A549 (cell line): ENCODE measurements at places on chromosomes 1 and 21.

DNA sequence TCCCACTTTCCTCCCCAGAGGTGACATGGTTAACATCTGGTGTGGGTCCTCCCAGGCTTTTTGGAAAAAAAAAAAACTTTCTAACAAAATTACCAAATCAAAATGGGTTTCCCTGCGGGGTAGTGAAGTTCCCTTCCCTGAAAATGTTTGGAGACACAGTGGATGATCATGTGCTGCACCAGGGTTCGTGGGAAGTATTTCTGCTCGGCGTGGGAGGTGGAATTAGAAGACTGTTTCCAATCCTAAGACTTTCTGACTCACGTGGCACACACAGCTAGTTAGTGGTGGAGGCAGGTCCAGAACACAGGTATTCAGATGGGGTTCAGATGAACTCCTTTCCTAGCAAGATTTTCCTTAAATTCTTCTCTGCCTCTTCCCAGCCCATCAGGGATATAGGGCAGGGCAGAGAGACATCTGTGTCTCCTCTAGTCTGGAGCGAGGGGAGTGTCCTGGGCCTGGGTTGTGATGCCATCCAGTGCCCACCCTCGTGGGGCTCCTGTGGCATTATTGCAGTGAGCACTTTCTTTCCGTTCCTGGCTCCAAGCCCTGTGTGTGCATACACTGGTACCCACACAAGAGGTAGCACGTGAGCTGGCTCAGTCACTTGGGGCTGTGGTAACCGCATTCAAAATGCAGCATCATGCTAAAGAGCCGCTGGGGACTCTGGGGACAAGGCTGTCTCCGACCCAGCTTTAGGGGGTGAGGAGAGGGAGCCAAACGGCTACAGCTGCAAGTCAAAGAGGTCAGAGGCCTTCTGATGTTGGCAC lies 27.5 kb downstream of the KCNC4 start:
- no peak for DNase-seq

DNA sequence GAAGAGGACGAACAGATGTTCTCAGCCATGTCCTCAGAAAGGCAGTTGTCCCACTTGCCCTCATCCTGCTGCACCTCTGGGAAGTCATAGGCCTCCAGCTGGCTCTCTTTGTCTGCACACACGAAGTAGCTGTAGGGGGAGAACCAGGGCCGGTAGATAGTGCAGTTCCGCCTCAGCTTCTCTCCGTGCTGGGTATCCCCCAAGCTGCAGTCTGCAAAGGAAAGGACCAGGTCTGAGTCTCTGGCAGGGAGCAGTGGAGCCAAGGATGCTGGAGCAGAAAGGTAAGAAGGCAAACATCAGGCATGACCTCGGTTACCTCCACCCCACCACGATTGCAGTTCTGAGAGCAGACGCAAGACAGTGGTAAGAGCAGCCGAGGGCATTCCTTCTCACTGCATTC lies 2.2 kb downstream of the SPATA46 start:
- no peak for DNase-seq

- no peak for DNase-seq
Observed at GRCh38 chr1:110084227-110085078, 14.0 kb upstream of the ALX3 start.

DNA sequence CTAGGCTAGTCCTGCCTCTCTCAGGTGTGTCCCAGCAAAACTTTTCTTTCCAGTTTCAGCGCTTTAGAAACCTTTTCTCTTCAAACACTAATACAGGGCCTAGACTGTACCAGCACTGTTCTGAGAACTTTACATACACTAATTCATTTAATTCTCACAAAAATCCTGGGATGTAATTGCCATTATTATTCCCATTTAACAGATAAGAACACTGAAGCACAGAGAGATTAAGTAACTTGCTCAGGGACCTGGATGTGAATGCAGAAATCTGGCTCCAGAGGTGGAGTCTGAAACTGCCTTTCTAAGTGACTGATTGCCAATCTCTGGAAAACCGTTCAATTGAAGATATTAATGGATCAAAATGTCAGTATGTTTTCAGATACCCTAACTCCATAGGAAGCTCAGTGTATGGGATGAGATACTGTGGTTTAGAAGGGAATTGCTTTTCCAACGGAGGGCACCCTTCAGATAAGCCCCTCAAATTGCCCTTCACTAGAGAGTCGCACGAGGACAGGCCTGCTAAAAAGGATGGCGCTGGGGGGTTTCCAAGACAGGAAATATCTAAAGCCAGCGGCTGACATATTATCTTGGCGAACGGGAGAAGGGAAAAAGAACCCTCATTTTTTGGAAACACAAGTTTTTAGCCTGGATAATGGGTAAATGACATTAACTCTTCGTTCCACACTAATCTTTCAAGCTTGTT lies 698 bp upstream of the UCK2 start:
- no peak for DNase-seq

- DNase-seq = no peak
Observed at GRCh38 chr1:180571060-180571831, 12.5 kb downstream of the OVAAL start.

DNA sequence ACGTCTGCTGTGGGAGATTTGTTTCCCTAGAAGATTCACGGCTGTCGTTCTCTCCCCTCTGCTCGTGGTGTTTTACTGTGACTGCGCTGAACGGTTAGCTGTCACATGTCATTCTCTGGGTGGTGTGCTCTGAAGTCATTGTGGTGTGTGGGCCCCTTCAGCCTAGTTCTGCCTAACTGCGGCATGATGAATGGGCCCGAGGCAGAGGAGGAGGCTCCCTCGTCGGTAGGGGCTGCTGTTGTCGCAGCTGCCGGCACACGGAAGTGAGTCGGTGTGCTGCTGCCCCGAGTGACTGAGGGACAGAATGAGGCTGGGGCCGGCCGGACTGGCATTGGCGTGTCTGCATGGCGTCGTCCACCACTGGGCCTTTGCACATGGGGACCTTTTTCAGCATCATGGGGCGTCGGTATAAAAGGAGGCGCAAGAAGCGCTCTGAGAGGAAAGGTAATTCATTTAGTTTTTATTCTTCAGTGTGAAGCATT lies 77.9 kb downstream of the ADARB1 start:
- DNase-seq = no peak

DNA sequence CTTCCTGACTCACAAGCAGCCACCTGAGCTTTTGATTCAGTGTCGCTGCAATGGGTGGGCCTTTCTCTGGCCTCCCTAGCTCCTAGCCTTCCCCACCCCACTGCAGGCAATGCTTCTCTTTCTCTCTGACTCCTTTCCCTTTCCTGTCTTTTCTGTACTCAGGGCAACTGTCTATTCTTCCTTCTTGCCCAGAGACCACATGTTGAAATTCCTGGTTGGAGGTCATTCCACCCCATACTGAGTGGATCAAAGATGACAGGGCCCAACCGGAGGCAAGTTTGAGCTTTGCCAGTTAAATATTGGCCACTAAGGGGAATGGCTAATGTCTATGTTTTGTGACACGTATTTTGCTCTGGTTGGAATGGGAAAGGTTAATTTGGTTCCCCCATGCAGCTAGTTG lies 65.2 kb upstream of the ARID1A start:
- DNase-seq = no peak

DNA sequence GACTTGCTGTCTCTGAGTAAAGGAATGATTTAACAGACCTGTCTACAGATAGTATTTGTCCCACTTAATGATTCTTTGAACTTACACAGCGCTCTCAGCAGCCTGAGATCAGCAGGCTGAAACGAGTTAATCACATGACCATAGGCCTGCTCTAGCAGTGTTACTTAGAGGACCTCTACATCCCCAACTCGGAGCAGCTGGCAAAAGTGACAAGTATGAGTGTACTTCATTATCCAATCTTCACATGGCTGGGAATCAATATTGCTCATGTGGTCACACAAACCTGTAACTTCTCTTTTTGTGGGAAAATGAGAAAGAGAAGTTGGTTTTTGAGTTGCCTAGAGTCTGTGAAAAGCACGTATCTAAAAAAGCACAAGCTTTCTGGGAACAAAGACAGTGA lies 11.4 kb upstream of the ATP13A2 start:
- DNase-seq = no peak

- no peak for DNase-seq
Observed at GRCh38 chr1:18072066-18072465, 35.5 kb upstream of the IGSF21 start.

- no peak for DNase-seq
Observed at GRCh38 chr1:203867802-203868201, 6.4 kb downstream of the SNRPE start.

DNA sequence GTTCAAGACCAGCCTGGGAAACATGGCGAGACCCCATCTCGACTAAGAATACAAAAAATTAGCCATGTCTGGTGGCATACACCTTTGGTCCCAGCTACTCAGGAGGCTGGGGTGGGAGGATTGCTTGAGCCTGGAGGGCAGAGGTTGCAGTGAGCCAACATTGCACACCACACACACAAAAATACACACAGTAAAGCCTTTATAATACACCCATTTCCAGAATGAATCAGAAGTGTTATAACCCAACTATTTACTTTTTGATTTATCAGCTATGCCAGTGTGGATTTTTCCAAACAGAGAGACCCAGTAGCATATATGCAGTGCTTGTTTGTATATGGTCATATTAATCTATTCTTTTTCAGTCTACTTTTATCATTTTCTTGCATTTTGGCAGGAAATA lies 200.1 kb downstream of the ZP4 start:
- no peak for DNase-seq

DNA sequence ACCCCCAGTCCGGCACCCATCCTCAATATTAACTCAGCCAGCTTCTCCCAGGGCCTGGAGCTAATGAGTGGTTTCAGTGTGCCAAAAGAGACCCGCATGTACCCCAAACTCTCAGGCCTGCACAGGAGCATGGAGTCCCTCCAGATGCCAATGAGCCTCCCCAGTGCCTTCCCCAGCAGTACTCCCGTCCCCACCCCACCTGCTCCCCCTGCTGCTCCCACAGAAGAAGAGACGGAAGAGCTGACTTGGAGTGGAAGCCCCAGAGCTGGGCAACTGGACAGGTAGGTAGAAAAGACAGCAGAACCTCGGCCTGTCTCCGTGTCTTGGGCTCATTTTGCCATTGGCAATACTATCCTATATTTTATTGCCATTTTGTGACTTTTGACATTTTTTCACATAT lies 45.4 kb upstream of the IPO9 start:
- no peak for DNase-seq

- DNase-seq = peak; percentile 10
Observed at GRCh38 chr1:102970496-102971078, 137.7 kb downstream of the COL11A1 start.

DNA sequence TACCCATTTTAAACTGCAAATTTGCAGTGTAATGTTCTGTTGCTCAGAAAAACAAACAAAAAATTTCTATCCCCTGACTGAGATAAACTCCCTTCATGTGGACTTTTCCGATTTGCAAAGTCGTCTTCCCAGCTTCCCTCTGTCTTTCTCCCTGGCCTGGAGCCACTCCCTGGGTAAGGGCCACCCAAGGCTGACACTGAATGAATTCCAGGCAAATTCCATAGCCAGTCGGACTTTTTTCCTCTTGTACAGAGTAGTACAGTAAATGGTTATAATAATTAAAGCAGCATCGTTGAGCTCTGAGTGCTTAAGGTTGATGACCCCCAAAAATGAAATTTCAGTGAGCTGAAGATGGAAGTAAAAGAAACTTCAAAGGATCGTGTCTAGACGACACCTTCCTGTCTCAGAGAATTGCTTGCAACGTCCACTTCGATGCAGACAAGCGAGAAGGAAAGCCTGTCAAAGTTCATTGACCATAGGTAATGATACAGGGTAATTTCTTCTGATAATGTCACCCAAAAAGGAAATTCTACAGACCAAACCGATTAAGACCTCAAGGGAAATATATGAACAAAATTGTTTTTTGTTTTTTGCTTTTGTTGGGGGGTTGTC lies 33.6 kb upstream of the LHX8 start:
- peak; percentile 81 for DNase-seq

DNA sequence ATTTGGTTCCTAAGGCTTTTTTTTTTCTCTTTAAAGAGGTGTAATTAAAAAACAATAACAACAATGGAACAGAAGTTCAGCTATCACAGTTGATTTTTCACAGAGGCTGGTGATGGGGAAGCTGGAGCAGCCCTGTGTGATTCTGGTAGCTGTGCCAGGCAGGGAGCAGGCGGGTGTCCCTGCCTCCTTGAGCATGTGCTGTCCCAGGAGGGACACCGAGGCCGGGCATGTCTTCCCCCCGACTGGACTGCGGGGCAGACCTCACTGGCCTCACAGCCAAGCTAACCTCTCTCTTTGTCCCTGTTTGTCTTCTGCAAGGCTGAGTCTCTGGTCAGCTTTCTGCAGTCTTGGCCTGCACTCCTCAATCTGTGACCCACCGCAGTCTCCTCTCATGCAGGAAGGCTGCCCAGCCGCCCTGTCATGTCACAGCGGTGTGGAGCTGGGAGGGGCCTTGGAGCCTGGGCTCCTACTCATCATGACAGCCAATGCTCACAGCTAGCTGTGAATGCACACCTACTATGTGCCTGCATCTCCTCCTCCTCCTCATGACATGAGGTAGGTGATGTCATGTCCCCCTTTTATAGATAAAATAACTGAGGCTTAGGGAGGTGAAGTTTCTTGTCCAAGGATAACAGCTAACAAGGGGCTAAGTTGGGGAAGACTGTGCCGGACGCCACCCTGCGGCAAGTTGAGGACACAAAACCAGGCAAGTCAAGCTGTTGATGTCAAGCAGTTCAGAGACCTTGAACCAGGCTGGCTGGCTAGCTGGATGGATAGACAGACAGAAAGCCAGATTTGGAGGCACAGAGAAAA lies 10.3 kb upstream of the ACTL8 start:
- no peak for DNase-seq

DNA sequence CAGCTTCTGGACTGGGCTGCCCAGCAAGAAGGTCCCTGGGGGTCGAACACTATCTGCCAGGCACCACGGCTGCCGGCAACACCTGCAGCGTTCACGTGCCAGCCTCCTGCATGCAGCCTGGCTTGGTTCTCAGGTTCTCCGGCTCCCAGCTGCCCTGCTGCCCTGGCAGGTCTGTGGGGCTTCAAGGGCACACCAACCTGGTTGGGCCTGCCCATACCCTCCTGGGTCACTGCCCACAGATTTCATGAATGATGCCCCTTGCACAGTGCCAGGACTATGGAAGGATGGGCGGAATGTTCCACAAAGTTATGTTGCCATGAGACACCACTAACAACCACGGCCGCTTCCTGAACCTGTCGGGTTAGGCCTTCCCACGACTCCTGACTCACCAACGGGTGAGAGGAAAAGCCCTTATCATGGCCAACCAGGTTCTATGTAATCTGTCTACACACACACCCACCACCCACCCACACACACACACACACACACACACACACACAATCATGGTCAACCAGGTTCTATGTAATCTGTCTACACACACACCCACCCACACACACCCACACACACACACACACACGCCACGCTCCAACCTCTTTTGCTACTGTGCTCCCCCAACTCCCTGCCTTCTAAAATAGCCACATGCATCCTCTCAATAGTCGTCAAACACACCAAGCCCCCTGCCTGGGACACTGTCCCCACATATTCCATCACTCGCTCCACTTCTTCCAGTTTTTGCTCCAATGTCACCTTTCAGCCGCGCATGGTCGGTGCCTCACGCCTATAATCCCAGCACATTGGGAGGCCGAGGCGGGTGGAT lies 32.2 kb downstream of the HSPG2 start:
- no peak for DNase-seq

GRCh38 chr1:107535091-107535490 lies 394.3 kb downstream of the NTNG1 start:
- no peak for DNase-seq

DNA sequence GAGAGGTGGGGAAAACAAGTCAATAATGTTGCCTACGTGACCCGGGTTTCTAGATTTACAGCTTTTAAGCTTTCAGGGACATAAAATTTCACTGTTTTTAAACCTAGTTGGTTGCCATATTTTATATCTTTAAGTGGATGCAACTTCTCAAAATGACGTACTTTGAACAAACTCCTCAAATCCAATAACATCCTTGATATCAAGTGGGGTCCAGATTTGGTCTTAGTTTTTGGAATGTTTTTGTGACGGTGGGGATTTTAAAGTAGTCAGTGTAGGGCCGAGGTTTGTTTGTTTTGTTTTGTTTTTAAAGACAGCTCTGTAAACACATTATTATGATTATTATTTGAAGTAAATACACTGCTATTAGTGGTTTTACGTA lies 453 bp downstream of the CDKN2C start:
- DNase-seq = no peak
